Activated gamma-delta T cell treated with anti-CD3 and anti-CD28 coated beads, Interleukin-2, amount 50 U/mL, for 16 hours (primary cell): ENCODE measurements at places on chromosomes 13 and 19.

GRCh38 chr13:46354156-46355087, 32.6 kb downstream of the RUBCNL start:
- no peak for DNase-seq

- no peak for DNase-seq
These were observed 329.6 kb downstream of the SLITRK5 start for GRCh38 chr13:88000787-88001186.

- no peak for DNase-seq
These were observed 23.7 kb upstream of the PLEKHF1 start for GRCh38 chr19:29641597-29641996.

DNA sequence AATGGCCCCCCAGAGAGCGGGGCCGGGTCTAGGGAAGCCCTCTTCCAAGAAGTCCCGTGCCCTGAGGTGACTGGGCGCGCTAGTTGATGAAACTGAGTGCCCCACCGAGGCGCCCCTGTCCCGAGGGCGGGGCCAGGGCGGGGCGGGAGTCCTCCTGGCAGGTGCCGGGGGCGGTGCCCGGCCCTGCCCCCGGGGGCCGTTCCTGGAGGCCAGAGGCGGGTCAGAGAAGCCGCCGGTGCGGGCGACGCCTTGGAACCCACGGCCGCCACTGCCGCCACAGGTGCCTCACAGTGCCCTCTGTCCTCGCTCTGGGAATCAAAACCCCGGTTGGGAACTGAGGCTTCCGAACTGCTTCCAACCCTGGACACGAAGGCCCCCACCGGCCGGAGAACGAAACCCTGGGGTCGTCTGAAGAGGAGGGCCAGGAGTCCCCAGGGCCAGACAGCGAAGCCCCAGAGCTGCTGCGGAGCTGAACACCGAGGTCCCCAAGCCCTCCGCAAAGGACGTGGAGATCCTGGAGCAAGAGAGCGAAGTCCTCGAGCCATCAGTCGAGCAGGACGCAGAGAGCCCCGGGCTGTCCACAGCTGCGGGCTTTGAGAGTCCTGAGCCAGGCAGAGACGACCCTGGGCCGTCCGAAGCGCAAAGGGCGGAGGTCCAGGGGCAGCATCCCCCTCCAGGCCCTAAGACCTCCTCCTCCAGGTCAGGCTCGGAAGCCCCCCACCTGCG, at the start of gene MISP3:
Gene MISP3 (plus strand): TSS at position 252 of the 726 bp plus-strand sequence. CDS start 524 bp downstream, outside the sequence.
- no peak for DNase-seq

DNA sequence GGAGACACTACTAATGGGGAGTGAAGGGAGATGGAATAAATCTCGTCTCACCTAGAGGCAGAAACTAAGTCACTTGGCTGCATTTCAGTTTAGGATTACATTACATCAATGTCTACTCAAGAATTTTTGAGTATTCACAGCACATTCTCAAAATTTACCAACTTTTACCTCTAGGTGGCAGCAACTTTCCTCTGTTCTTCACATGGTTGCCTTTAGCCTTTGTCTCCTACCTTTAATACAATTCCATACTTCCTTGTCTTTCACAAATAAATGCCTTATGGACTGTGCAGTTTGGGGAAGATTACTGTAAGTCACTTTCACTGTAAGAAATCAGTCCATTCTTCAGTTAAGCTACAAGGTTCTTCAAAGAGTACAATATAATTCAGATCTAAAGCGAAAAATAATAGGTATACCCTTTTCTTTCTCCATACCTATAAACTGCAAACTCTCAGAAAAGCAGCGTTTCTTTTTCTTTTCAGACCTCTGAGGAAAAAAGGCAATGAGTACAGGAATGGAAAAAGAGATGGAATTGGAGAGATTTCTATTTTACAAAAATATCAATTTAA, 379.4 kb downstream of the KLF12 start:
- peak; percentile 13 for DNase-seq

- no peak for DNase-seq
These were observed 28.7 kb upstream of the C1QTNF9 start for GRCh38 chr13:24280720-24281119.

GRCh38 chr13:89568276-89568675, 1779.2 kb upstream of the MIR17HG start:
- DNase-seq, result no peak

DNA sequence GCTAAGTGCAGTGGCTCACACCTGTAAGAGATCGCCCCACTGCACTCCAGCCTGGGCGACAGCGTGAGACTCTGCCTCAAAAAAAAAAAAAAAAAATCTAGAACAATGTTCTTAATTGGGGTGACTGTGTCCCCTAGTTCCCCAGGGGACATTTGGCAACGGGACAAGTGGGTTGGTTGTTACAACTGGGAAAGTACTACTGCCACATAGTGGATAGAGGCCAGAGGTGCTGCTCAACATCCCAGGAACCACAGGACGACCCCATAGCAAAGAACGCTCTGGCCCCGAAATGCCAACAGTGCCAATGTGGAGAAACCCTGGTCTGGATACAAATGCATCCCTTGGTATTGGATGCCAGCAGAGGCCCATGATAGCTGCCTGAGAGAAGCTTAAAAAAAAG, 11.8 kb downstream of the NLRP12 start:
- no peak for DNase-seq

DNA sequence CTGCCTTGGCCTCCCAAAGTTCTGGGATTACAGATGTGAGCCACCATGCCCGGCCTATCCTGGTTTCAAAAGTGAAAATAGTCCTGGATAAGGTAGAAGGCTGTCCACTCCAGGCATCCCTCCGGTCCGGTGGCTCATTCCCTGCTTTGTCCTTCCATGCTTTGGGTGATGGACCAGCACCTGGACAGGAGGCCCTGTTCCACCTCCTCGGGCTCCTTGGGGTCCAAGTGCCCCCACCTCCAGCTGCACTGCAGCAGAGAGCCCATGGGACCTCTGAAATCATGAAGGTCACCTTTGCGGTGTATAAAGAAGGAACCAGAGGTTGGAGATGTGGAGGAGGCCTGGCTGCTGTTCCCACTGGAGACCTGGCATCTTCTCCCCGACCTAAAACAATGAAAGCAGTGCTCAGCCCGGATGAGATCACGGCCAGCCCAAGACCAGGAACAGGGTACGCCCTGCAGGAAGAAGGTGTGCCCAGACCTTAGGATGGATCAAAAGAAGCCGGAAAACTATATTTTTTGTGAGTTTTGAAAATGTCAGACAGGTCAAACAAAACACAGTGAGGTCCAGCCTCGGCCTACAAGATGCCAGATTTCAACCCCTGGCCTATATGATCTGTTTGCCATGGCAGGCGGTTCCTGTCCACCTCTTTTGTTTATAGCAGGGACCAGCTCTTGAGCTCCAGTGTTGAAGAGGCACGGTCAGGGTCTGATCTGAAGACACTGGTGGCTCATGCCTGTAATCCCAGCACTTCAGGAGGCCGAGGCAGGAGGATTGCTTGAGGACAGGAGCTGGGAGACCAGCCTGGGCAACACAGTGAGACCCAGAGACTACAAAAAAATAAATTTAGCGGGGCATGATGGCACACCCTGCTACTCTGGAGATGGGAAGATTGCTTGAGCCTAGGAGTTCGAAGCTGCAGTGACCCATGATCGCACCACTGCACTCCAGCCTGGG, 5.8 kb downstream of the LSR start:
- no peak for DNase-seq

- DNase-seq, result peak; percentile 20
These were observed 117.4 kb downstream of the ESD start for GRCh38 chr13:46679369-46680120.

DNA sequence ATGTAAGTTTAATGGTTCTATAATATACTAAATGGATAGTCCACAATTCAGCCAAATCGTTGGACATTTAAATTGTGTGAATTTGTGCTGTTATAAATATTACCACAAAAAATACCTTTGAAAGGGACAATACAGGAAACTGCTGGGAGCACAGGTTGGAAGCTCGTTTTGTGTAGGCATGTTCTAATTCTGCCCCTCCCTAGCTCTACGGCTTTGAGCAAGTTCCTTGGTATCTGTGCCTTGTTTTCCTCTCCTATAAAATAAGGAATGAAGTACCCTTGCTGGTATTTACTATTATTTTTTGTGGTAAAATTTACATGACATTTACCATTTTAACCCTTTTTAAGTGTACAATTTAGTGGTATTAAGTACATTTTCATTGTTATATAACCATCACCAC, 102.6 kb upstream of the SLC7A1 start:
- DNase-seq, result no peak

- DNase-seq, result no peak
These were observed 221.8 kb upstream of the UBL3 start for GRCh38 chr13:30071969-30072817.

- no peak for DNase-seq
These were observed 386.6 kb downstream of the KCNRG start for GRCh38 chr13:50401721-50402465.

GRCh38 chr13:30480292-30480950, 14.7 kb upstream of the HMGB1 start:
- DNase-seq, result no peak

DNA sequence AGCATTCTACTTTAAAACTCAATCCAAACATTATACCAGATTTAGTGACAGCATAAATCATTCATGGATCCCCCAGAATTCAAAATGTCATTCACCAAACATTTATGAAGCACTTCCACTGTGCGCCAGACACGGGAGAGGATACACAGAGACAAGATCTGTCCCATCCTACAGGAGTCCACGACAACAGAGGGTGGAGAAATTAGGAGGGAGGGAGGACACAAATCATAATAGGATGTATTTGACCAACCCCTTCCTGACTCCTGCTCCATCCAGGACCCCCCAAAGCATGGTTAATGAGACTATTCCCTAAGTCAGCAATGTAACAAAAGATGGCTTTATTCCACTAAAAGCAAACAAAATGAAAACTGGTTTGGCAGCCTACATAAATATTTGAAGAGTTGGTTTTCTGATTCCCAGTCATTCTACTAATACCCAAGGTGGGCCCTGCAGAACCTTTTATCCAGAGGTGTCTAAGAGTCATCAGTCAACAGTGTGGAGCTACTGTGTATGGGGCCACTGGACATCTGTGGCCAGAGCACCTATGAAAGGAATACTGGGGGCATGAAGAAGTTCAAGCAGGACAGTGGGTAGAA, 62.8 kb upstream of the DOCK9 start:
- no peak for DNase-seq

DNA sequence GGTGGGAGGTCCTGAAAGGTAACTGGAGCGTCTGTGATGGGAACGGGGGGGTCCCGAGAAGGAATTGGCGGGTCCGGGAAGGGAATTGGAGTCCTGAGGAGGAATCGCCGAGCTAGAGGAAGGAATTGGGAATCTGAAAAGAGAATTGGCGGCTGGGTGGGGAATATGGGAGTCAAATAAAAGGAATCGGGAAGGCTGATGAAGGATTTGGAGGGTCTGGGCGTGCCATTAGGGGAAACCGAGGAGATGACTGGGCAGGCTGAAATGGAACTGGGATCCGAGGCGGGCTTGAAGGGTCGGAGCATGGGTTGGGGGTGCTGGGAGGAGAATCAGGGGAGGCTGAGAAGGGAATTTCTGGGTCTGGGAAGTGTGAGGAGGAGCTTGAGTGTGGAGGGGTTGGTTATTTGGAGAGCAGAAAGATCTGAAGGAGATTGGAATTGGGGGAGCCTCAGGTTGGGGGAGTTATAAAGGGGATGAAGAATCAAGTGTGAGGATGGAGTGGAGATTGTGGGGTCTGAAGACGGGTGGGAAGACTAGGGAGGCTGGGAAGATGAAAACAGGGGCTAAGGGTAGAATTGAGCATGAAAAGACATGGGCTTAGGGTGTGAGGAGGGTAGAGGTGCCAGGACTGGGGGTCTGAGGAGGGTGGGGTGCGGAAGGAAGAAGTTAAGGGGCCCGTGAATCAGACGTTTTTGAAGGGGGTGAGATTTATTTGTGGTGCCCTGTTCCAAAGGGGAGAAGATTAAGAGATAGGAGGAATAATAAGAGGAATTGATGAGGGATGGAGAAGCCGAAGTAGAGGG, 718 bp downstream of the ACTN4 start:
- no peak for DNase-seq

DNA sequence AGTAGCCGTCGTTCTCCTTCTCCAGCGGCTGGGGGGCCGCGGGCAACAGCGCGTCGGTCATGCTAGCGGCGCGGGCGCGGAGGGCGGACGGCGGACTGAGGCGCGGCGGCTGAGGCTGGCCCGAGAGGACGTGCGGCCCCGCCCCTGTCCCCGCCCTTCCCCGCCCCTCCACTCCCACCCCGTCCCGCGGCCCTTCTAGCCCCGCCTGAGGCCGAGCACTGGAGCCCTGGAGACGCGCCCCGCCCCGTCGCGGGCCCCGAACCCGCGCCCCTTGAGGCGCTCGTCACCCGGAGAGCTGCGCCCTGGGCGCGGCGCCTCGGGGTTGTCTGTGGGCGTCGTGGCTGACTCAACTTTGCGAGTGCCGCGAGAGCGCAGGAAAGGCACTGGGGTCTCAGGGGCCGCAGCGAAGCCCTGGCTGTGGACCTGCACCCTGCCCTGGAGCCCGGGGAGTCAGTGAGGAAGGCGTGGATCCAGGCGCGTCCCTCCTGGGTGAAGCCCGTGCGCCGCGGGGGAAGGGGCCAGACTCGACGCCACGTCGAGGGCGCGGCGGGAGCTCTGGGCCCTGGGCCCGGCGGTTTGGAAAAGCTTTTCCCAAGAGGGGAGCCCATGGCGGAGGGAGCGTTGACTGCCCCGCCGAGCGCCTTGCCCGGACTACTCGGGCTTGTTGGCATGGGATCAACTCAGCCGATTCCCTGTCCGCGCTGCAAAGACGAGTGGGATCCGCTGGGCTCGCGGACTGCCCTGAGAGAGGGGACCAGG, at the start of gene RHPN2:
Gene RHPN2 (minus strand): TSS at position 97 of the 759 bp plus-strand sequence. CDS start 36 bp downstream, at position 61.
- DNase-seq, result no peak

DNA sequence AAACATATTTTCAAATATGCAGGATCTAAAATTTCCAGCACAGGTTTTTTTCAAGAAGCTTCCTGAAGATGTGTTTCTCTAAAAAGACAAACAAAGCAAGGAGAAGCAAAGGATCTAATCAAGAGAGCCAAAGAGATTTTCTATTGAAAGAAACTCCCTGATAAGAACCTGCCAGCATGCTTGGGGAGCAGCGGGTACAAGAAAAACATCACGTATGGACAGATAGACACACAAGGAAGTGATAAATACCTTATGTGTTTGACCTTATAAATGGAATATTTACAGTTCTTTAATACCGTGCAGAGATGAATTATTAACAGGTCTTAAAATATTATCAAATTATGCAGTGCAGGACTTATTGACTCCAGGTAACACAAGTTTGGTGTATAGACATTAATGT, 562.1 kb downstream of the DACH1 start:
- no peak for DNase-seq

GRCh38 chr19:22519152-22519551, 97.0 kb upstream of the ZNF98 start:
- DNase-seq, result no peak

- no peak for DNase-seq
These were observed 196.1 kb upstream of the MAB21L1 start for GRCh38 chr13:35672611-35673010.

GRCh38 chr19:3821857-3822364, 35.7 kb upstream of the MATK start:
- DNase-seq, result peak; percentile 88

- no peak for DNase-seq
These were observed 4.9 kb downstream of the ZSCAN1 start for GRCh38 chr19:58038688-58039204.

GRCh38 chr19:55640577-55641425, at the start of gene ZNF580:
Gene ZNF580, plus strand, starts transcription at chr19:55641002. Its CDS starts 1,507 bp downstream, at chr19:55642509.
- DNase-seq, result no peak
